ENCODE measurements at places on chromosomes 4 and X.

GRCh38 chrX:30343206-30343605 lies 34.0 kb upstream of the NR0B1 start:
- DNase-seq = no peak

GRCh38 chr4:41877020-41877796 lies 58.0 kb upstream of the TMEM33 start:
- no peak for DNase-seq

DNA sequence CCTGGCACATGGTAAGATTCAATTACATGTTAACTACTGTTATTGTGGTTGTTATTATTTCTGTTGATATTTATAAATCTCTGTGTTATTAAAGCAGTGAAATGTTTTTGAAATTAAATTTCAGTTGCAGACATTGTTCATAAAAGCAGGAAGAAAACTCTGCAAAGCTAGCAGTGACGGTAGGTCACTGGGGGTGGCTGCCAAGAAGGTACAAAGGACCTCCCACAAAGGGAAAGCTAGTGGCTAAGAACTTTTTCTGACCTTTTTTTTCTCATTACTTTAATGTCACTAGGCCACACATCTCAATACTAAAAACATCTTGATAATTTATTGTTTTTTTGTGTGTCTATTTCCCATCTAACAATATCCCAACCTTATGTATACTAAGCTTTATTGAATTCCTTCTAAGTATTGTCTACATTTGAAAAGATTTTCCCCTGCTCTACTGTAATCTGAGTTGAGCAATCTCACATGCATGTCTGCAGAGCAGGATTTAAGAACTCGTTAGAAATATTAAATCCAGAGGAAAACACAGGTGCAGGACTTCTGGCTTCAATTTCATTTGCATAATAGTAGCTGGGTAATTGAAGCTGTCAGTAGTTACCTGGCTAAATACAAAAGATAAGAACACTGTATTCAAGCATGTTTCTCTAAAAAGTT lies 197.3 kb downstream of the CFAP299 start:
- no peak for DNase-seq

DNA sequence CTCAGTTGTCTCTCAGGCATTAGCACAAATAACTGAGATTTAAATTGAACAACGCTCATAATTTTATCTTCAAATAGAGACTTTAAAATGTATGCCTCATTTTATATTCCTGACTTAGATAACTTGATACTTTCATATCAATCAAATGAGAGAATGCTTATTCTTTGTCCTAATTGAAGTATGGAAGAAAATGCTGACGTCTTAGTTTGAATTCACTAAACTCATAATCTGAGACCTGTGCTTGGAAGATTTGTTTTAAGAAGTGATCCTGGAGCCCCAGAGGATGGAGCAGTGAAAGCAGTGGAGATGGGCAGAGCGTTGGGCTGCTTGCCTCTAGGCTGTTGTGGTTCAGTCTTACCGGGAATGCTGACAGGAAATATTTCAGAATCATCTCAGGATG lies 76.1 kb downstream of the ZNF518B start:
- DNase-seq = no peak

DNA sequence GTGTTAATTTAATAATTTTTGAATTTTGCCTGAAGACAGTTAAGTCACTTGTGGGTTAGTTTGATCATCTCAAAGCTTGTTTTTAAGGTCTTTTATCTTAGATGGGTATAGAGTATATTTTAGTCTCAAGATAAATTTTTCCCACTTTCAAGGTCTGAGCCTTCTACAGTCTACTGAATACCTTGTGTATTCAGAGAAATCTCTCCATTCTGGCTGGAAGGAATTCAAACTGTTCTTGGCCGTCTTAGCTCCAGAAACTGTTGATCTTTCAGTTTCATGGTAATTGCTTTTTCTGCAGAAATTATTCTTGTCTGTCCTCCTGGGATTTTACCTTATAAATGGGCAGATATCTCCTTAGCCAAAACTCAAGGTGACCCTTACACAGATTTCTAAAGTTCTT lies 97.9 kb downstream of the GC start:
- DNase-seq = no peak

- DNase-seq = no peak
Measured at GRCh38 chr4:2300431-2301224, 38.7 kb upstream of the MXD4 start.

- DNase-seq = no peak
Measured at GRCh38 chr4:83964996-83965541, 429.2 kb downstream of the GPAT3 start.

DNA sequence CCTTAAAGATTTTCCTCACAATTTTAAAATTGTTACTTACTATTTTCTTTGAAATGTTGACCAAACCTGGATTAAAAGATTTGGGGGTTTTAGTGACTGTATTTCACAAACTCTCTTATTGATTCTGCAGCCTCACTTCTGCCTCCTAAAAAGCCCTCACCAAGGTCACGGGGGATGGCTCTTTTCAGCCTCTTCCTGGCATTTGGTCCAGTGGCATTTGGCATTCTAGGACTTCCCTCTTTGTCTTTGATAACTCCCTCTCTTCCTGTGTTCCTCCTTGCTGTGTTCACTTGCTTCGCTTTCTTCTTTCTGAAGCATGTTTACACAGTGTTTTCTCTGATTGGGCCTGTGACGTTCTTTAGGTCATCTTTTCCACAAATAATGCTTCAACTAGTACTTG lies 21.5 kb downstream of the PKD2 start:
- DNase-seq = no peak

DNA sequence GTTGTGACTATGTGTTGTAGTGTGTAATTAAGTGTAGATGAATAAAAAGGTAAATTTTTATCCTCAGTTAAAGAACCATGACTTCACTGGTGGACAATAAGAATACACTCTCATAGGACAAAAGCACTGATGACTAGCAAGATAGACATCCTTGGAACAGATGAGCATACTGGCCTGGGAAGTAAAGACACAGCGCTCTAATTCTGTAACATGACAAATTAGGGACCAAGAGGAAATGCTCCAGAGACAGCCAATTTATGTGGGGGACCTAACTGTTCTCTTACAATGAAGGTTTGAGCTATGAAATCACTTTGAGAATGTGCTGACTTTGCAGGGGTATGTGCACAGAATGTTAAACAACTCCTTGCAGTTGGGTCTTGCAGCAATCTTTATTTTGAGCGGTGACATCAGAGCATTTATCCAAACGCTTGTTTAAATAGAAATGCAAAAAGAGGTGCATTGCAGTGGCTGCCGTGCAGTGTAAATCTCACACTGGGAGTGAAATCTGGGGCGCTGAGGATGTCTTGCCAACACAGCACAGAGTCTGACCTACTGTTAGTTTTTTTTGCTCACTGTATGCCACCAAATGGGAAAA lies 109.3 kb downstream of the MAGEC2 start:
- no peak for DNase-seq

GRCh38 chr4:115851918-115852766 lies 738.7 kb upstream of the NDST4 start:
- DNase-seq = no peak

DNA sequence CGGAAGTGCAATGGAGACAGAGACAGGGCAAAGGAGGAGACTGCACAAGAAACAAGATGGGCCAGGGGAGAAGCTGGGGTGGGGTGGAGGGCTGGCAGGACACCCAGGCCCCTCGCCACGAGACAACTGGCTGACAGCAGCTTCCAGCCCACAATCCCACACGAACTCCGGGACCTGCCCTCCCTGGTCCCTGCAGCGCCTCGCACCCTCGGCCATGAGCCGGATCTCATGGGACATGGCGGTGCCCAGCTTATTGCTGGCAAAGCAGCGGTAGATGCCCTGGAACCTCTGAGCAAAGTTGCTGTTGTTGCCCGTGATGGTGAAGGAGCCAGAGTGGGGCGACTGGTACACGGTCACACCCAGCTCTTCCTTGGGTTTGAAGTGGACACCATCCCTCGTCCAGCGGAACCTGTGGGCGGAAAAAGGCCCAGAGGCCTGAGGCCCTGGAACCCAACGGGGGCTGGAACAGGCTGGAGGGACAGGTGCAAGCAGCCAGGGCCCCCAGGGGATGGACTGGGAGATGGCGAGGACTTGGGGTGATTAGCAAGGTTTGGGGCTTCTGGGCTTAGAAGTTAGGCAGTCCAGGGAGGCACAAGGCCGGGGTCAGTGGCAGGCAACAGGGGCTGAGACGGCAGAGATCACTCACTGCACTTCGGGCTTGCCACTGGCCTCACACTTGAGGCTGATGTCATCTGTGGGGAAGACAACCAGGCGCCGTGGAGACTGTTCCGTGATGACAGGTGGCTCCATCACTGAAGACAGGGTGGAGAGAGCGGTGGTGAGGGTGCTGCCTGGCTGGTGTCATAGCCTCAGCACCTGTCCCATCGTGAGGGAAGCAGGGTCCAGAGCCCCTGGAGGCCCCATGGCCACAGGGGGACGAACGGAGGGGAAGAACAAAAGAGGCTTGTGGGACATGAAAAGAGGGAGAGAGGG lies 13.8 kb downstream of the L1CAM start:
- DNase-seq = no peak

GRCh38 chr4:184282251-184282713 lies 64.6 kb upstream of the ENPP6 start:
- no peak for DNase-seq

DNA sequence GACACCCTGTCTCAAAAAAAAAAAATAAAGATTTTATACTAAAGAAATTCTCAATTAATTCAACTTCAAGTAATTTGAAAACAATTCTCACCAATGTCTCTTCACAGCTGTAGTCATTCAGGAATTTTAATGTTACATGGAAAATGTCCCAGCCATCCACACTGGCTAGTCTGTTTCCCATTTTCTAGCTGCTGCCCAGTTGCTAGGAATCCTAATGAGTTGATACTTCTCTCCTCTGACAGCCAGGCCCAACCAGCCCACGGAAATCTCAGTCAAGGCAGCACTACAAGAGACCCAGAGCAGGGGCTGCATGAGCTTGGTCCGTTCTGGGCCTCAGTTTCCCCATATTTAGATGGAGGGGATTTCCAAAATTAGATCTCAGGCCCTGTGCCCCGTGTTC lies 59.1 kb downstream of the CASP3 start:
- no peak for DNase-seq

DNA sequence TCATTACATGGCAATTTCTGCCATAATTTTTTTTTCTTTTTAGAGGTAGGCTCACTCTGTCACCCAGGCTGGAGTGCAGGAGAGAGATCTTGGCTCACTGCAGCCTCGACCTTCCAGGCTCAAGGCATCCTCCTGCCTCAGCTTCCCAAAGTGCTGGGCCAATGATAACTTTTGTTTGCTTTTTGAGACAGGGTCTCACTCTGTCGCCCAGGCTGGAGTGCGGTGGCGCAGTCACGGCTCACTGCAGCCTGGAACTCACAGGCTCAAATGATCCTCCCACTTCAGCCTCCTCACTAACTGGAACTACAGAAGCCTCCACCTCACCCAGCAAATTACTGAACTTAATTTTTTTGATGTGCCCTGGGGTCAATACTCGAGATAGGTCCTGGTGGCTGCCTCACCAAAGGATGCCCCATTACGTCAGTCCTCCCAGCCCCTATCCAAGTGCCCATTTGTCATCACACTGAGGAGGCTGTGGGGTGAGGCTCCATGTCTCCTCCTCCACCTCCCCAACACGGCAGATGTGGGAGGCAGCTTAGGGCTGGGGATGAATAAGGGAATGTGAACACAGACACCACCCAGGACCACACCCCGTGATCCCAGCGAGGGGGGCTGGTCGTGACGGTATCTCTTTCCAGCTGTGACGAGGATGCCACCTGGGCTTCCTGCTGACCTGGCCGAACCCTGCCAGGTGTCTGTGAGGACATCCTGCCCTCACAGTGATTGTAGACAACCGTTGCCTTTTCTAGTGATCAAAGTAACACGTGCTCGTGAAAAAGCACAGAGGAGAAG lies 12.4 kb upstream of the NKX1-1 start:
- no peak for DNase-seq

DNA sequence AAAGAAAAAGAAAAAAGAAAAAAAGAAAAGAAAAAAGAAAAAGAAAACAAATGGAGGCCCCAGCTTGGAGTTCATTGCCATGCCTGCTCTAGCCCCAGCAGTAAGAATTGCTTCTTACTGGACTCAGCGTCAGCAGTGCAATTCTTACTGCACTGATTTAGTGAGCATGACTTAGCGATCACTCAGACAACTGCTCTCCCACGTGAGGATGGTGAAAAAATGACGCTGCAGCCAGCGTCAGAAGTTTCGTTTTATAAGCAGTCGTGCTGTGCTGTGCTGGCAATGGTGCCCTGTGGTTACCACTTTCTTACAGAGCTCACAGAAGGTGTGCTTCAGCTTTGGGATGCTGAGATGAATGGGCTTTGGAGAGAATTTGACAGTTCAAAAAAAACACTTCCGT lies 68.3 kb upstream of the DDX3X start:
- DNase-seq = no peak
